ENCODE measurements at places on chromosomes 5 and 9.

DNA sequence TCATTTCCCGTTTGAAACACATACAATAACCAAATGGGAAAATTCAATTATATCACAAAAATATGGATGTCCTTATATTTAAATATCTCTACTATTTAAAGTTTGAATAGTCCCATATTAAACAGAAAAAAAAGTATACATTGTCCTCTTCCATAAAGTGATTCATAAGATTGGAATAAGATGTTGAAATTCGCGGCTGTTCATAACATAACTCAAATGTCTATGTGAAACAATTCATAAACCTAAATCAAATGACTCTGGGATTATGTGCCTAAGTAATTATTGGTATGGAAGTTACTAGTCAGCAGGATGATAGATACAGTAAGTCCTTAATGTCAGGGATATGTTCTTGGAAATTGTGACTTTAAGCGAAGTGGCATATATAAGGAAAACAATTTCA, 3.9 kb upstream of the EFNA5 start:
- DNase-seq, result no peak

GRCh38 chr9:126276056-126276728, 50.4 kb upstream of the MVB12B start:
- DNase-seq, result no peak

GRCh38 chr9:7439355-7439995, 360.1 kb downstream of the DMAC1 start:
- DNase-seq, result no peak

GRCh38 chr5:11386398-11386797, 517.8 kb downstream of the CTNND2 start:
- no peak for DNase-seq

DNA sequence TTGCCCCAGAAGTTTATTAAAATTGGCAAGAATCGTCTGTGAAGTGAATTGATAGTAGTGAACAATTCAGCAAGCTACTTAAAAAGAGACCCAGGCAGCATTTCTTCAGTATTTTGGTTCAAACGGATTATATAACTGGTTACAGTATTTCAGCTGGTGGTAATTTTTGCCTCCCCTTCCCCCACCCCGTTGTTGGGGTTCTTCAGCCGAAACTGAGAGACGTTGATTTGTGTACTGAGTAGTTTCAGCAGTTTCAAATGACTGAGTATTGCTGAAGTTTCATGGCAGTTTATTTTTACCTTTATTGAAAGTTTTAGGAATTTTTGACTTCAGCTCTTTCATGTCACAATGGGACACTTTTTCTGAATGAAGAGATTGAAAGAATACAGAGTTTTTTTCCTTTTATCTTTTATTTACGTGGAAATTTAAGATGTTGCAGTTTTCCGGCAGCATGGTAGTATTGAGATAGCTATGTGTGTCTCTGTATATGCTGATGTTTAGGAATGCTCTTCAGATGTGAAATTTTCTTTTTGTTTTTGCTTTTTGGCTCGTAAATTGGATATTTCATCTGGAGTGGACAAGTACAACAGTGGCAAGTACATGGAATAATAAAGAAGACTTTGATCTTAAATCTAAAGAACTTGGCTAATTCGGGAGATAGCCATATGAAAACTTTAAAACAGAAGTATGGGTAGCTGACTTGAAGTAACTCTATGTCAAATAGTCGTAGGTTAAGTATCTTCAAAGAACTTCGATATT, 1.9 kb downstream of the GPBP1 start:
- no peak for DNase-seq

DNA sequence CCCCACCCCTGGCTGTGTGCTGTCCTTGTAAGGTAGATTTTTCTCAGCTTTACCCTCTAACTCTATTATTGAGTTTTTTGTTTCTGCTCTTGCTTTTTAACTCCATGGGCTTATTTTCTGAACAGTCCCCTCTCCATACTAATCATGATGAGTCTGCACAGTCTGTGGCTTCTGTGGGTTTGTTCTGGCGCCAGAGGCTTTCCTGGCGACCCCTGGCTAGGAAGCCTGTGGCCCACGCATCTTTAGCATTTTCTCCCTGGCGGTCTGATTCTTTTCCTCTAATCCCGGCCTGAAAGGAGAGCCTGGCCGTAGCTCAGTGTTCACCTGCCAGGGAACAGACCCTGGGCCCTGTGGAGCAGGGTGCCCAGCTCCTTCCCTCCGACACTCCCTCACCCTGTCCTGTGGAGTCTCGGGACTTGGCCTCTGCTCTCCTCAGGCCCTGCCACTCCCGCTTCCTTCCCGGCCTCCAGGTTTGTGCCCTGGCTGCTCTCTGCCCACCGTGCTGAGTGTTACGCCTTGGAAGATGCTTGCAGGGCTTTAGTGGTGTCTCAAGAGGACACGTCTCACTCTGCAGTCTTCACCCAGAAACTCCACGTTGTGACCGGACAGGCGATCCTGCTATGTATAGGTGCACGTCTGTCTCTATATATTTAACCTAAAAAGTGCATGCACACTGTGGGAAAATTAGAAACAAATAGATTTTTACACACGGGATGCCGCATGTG, 31.7 kb upstream of the LRRC14B start:
- DNase-seq, result no peak

DNA sequence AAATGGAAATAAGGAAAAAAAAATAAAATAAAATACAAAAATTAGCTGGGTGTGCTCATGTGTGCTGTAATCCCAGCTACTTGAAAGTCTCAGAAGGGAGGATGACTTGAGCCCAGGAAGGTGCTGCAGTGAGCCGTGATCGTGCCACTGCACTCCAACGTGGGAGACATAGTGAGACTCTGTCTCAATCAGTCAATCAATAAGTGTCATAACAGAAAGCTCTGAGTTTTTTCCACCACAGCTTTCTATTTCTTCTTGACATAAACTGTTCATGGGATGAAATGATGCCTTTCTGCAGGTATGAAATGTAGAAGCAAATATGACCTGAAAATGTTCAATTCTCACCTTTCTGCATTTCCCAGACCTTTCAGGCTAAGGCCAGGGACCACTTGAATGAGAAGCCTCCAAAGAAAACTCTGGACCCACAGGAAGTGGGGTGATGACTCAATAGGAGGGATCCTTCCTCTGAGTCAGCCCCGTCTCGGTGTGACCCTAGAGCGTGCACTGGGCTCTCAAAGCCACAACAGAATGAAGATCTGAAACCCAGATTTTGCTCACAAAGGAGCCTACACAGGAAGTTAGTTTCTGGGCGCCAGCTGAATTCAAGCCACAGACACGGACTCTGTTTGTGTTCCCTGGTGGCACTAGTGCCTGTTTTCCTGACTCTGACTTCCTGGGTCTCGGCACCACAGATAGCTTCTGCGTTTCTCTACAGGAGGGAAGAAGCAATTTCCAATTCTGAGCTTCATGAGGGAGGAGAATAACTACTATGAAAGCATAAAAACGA, 62.0 kb downstream of the ANKH start:
- DNase-seq, result peak; percentile 44
